Suppressor macrophage treated with lipopolysaccharide for 1 hour (primary cell): ENCODE measurements at places on chromosomes 5 and 9.

DNA sequence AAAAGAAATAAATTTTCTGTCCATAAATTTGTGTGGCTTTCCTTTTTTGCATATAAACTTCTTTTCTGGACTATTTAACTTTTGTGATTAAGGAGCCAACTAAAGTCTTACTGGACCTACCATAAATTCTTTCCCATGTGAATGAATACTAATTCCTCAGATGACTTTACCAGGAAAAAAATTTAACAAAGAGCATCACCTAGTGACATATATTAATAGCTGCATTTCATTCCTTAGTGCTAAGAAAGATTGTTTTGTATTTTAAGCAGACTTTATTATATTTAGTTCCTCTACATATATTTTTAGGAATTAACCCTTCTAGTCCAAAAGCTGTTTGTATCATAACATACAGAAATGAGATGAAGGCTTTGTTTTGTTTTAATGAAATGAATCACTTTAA, 64.4 kb downstream of the C9orf85 start:
- no peak for DNase-seq

DNA sequence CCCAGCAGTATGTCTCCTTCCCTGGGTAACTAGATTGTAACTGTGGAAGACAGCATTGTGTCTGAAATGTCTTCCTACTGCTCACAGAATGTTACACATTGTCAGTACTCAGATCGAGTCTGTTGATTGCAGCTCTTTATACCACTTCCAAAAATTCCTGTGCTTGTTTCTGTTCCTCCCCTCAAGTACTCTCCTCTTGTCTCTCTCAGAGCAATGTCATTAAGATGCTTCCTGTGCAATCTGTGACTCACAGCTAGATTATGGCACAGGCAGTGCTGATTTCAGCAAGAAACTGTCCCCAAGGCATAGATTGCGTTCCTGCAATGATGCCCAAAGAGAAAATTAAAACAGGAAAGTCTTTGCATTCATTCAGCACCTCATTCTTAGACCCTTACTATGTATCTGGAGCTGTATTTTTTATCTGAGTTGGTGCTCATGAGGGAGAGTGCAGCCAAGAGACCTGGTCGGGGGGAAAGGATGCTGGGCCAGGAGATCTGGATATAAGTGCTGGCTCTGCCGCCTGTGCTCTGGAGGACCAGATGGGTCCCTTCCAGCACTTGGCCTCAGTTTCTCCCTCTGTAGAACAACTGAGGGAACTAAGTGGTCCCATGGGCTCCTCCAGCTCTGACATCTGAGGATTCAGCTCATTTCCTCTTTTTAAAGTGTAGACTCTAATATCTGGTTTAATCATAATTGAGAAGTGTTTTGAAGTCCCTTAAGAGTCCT, 40.8 kb upstream of the GNPDA1 start:
- DNase-seq: peak; percentile 76

- no peak for DNase-seq
Measured at GRCh38 chr9:114935119-114935518, 4.7 kb upstream of the TNFSF8 start.

GRCh38 chr9:131366761-131367401, 27.0 kb upstream of the PRRC2B start:
- no peak for DNase-seq

DNA sequence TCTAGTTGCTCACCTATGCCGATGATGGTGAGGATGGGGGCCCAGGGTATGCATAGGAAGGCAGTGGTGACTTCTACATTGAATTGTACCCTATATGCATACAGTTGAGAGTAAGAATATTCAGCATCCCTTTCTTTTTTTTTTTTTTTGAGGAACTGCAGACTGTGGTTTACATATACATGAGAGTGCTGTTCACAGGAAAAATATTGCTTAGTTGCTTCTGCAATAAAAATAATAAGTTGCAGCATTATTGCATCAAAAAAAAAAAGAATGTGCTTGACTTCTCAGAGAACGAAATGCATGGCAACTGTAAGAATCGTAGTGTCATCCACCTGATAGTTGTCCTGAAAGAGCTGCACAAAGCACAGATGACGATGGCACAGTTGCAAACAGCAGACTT, 52.8 kb downstream of the PTCD2 start:
- no peak for DNase-seq

GRCh38 chr9:113241161-113241560, 19.8 kb downstream of the SLC31A1 start:
- DNase-seq: no peak

GRCh38 chr9:112997236-112997941, 14.6 kb downstream of the ZNF883 start:
- no peak for DNase-seq

GRCh38 chr9:127124792-127125191, 2.4 kb upstream of the ANGPTL2 start:
- no peak for DNase-seq

DNA sequence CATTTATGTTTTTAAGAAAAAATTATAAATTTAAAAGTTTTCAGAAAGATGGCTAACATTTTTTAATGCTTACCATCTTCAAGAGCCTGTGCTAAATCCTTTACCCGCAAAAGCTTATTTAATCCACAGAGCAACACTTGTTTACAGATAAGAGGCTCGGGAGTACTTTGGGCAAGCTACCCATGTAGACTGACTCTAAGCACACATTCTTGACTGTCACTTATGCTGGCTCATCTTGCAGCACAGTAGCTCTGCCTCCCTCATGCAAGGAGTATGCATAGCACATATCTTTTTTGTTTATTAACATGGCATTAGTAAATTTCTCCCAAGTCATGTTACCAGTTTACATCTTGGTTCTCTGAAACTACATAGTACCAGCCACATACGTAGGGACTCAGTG, 14.7 kb downstream of the SH3RF2 start:
- DNase-seq: no peak

- no peak for DNase-seq
Measured at GRCh38 chr5:8057769-8058168, 188.8 kb downstream of the MTRR start.

DNA sequence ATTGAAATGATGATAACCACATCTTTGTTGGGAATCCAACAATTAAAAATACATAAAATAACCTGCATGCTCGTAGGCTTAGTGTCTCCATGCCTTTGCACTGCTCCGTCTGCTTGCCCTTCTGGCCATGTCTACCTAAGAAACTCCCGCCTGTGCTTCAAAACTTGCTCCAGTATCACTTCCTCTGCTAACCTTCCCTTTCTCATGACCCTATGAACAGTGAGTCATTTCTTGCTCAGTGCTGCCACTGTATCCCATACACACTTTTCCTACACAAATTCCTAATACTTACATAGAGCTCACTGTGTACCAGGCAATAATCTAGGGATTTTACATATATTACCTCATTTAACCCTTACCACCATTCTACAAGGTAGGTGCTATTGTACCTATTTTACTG, 33.5 kb downstream of the TMEM245 start:
- peak; percentile 77 for DNase-seq

GRCh38 chr9:94632737-94633136, 6.6 kb downstream of the FBP1 start:
- DNase-seq: no peak

- DNase-seq: peak; percentile 65
Measured at GRCh38 chr5:176812269-176813259, 2.2 kb downstream of the UNC5A start.

GRCh38 chr5:89851911-89852310, 557.6 kb downstream of the CETN3 start:
- no peak for DNase-seq

GRCh38 chr5:59206132-59206581, 623.3 kb downstream of the RAB3C start:
- no peak for DNase-seq

DNA sequence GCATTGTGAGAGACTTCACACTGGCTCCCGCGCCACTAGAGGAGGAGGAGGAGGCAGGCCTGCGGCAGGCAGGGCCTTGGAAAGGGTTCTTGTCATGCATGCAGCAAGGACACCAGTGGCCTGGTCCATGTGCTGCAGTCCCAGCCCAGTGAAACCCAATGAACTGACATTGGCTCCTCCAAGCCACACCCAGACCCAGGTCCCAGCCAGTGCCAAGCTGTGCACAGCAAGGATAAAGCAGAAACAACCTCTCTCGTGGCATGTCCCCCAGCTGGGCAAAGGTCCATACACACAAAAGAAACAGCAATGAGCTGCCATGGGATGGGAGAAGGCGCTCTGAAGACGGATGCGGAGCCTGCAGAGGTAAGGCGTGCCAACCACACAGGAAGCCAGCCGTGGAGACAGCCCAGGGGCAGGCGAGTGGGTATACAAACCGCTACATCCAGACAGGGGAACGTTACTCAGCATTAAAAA, 89.2 kb downstream of the SEMA4D start:
- DNase-seq: no peak

DNA sequence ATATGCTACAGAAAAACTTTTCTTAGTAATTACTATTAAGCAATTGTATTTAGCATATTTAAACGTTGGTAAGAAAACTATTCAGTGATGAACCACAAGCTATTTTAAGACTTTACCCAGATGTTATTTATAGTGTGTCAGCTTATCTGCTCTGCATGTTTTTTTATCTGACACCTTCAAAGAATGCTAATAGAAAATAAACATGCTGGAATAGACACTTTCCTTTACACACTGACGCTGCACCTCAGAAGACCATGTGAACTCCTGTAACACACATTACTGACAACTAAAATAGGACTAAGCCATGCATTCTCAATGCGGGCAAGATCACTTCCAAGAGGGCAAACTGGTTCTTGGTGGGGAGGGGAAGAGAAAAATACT, 38.3 kb downstream of the FNIP1 start:
- DNase-seq: no peak

DNA sequence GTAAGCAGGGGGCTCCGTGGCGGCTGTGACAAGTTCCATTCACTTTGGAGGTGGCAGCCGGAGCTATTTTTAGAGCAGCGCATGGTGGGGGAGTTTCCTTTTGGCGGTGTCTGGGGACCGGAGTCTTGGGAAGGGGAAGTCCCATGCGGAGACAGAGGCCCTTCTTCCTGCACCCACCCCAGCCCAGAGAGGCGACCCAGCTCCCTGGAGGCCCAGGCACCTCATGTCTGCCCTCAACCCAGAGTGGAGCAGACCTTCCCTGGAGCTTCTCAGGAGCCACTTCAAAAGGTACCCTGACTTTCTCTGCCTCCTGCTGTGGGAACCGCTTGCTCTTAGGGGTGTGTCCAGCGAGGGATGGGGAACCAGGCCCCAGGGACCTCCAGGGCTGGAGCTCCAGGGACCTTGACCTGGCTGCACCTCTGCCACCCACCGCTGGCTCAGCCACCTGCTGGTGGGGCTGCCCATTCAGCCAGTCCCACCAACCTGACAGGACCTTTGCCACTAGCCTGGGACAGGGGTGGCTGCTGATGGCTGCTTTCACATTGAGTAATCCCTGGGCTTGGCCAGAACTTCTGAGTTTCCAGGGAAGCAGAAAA, 34.1 kb downstream of the NEK6 start:
- DNase-seq: peak; percentile 80

DNA sequence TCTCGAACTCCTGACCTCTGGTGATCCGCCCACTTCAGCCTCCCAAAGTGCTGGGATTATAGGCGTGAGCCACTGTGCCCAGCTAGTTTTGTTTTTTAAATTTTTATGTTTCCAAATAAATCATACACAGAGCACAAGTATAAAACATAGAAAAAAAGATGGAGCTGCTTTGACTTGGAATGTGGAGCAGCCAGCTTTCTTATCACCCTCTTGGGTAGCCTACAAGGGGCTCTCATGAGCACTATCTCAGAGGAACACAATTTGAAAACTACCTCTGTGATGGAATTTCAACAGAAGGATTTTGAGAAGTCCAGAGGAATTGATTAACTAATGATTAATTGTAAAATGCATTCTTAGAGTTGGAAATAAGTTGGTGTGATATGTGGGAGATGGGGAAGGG, 45.9 kb downstream of the NSD1 start:
- no peak for DNase-seq

- no peak for DNase-seq
Measured at GRCh38 chr9:76366275-76366674, 28.0 kb downstream of the RFK start.

DNA sequence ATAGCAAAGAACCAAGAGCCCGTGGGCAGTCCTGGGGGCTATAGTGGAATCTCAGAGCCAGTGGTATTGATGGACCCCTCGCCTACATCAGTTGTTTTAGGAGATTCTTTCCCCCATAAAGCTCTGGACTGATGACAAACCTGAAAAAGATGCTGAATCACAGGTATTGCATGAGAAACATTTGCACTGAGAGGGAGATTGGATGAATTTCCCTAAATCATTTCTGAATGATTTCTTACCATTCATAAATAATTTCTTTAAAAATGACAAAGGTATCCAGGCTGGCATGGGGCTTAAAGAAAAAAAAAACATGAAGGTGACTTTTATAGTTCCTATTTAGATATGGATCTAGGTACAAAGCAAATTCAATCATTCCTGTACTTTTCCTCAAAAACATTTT, 54.0 kb upstream of the SLIT3 start:
- no peak for DNase-seq

DNA sequence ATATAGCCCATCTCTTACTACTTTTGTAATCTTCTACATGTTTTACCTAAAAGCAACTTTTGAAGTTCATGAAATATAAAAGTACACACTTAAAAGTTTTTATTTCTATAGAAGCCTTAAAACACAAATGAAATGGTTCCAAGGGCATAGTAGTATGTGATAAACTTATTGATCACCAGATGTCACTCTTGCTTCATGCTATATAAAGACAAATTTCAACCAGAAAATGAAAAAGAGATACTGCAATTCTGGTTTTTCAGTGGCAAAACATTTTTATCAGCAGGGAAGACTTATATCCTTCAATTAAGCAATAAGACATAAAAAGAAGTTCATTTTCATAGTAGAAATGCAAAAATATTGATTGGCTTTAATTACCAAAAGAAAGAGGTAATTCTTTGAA, 69.4 kb upstream of the FBXL17 start:
- no peak for DNase-seq

- no peak for DNase-seq
Measured at GRCh38 chr5:159130871-159131270, 31.2 kb upstream of the EBF1 start.

DNA sequence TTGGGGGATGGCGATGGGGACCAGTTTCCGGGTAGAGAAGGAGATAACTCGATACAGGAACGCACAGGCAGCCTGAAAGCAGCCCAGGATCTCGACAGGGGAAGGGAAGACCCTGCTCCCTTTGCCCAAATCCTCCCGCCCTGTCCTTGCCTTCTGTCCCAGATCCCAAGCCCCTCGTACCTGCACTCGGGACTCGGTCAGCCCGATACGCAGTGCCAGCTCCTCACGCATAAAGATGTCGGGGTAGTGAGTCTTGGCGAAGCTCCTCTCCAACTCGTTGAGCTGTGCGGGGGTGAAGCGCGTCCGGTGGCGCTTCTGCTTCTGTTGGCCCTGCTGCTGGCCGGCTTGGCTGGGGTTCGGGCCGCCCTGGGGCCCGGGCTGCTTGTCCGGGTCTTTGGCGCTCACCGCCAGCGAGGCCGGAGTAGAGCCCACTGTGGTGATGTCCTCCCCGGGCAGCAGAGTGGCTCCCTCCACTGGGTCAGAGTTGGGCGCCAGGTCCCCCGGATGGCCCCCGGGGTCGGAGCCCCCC, 1.8 kb downstream of the OTP start:
- DNase-seq: peak; percentile 17

- peak; percentile 22 for DNase-seq
Measured at GRCh38 chr5:59583151-59583809, 310.2 kb downstream of the PDE4D start.
